ENCODE measurements at places on chromosomes 5 and 9. TPM values are rescaled to one million over a fixed set of nuclear protein-coding genes. Genes with fewer than 3 reads are reported as not detected.
A peak's percentile ranks its signal among the peaks of the same experiment; 100 is the strongest.

The SPINK6 gene
- 5.5 TPM for total RNA-seq

GRCh38 chr5:488744-489688 is 35.2 kb downstream of the SLC9A3 start:
- DNase-seq, result no peak

The NEUROG1 gene
- total RNA-seq, result not detected

The TOR4A gene
- 4.3 TPM for total RNA-seq

The C6 gene
- not detected for total RNA-seq

The SOX30 gene
- 6.3 TPM for total RNA-seq

DNA sequence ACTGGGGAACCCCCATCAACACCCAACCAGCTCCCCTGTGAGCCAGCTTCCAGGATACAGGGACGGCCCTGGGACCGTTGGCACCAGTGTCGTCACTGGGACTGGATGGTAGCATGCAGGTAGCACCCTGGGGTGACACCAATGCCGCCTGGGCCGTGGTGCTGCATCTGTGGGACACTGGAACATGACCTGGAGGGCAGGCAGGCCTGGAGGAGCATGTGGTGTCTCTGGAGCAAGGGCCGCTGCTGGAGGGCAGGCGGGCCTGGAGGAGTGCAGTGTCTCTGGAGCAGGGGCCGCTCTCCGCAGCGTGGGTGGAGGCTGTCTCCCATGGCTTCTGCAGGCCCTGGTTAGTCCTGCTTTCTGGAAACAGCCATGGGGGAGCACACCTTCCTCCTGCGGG is 13.1 kb downstream of the LPCAT1 start:
- no peak for DNase-seq

- DNase-seq, result peak; percentile 76
These were observed 19.5 kb upstream of the GOLPH3 start for GRCh38 chr5:32193591-32193990.

Data from umbilical cord (tissue), 2 donors.